ENCODE measurements at places on chromosomes 3 and 15.

- no peak for DNase-seq
These were observed 70.2 kb downstream of the FOXB1 start for GRCh38 chr15:60074181-60074885.

GRCh38 chr3:5317557-5317956, 130.1 kb downstream of the EDEM1 start:
- DNase-seq = no peak

DNA sequence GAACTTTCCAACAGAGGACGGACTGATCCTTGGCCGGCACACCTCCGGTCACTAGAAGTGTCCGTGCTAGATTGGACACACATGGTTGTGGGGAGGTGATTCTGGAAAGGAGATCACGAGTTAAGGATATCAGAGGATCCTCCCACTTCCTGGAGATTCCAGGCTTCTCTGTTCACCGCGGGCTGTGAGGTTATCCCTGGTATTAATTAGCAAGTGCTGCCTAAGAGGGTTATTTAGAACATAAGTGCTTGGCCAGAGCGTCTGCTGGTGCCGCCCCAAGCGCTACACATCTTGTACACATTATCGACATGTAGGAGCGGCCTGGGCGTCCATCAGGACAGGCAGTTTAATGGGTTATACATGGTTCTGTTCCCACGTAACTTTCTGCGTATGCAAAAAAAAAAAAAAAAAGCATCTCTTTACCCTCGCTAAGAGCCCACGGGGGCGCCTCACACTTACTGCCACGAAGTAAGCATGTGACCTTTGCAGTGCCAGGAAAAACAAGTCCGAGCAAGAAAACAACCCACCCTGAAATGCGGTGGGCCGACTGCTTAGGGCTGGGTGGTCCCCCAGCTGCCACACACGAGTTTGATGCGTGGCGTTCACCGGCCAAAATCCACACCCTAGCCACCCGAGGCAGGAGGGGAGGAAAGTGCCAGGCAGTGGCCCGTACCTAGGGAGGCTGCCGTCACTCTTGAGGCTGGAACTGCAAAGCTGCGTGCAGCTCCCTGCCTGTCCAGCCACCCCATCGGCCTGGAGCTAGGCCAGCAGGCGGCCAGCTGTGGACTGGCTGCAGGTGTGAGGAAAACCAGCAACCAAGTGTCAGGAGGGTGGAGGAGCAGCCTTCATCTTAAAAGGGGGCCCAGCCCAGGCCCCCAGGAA, 78.0 kb downstream of the CPN2 start:
- DNase-seq = no peak

- no peak for DNase-seq
These were observed 43.4 kb downstream of the GPR160 start for GRCh38 chr3:170081079-170081741.

DNA sequence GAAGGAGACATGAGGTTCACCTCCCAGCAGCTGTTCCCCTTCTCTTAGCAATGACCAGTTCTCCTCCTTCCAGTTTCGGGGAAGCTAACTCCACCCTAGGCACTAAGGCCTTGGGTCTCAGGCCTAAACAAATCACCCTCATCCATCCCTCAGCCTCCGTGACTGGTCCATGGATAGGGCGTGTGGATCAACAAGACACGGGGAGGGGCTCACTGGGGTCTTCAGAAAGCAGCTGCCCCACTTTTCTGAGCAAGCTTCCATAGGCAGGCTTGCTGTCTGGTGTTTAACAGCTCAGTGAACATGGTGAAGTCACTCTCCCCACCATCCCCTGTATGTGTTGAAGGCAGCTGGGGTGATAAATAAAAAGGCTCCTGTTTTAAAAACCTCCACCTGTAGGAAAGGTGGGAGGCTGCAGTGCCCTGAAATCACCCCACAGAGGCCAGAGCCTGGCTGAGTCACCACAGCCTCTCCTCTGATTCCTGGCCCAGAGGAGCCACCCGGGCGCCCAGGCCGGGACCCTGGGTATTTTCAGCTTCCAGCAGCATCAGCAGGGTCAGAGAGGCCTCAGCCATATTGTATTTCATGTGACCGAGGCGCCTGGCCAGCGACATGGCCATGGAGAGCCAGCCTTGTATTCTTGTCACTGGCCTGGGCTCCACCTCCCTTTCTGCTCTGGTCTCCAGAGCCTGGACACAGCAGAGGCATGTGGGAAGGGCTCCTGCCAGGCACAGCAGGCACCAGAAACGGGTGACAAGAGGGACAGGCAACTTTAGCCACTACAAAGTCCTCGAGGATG, 60.3 kb upstream of the HERC1 start:
- DNase-seq = no peak

DNA sequence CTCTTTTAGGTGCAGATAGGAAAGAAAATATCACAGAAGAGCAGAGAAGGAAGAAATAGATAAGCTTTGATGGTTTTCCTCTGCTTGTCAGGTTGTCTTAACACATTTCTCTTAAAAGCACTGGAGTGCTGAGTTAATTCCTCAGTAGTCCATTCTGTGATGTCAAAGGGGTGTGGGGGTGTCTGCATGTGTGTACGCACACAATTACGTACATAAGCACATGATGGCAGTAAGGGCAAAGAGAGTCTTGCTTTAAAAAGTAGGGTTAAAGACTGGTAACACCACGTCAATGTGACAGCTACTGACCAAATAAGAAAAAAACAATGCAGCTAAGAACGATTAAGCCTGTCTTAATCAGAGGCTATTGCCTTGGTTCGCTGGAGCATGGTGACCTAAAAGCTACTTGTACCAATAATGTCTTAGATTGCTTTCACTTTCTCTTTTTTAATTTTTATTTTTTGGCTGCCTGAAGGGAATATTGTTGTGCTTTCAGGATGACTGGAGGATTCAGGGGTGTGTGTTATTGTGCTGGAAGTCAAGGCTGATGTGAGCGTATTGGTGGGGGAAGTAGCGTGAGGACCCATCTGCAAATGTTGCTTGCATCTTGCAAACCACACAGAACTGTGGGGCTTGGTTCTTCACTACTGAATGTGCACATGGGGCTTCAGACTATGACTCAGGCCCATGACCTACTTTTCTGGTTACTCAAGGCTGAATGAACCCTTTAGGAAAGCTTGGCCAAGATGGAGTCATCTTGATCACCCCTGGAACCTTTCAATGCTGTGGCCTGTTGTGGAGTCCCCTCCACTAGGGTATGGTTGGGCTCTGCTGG, 417.8 kb upstream of the TPM1 start:
- no peak for DNase-seq

GRCh38 chr3:143507735-143508580, 340.3 kb downstream of the SLC9A9 start:
- DNase-seq = no peak

GRCh38 chr3:144431134-144431533, 459.5 kb downstream of the DIPK2A start:
- no peak for DNase-seq

DNA sequence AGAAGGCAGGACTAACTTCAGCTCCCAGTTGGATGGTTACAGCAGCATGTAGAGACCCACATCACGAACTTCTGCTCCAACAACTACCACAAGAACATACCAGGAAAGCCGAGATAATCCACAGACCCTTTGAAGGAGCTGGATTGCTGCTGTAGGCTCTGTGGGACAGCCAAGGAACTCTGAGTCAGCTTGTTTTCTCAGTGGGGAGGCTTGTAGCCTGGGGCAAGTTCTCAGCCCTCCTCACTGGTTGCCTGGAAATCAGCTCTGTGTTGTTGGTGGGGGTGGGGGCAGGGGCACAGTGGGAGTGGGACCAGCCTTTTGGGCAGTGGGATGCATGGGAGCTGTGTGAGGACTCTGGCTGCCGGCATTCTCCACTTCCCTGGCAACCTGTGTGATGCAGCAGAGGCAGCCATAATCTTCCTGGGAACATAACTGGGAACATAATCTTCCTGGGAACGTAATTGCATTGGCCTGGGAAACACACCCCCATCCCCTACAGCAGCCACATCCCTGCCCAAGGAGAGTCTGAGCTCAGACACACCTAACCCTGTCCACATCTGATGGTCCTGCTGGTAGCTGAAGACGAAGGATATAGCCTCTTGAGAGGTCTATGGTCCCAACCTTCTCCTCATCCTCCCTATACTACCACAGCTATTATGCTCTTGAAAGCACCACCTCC, 153.1 kb downstream of the PEAK1 start:
- no peak for DNase-seq

Measured in esophagus squamous epithelium (tissue), 5 donors.